ENCODE measurements at places on chromosomes 7 and 10.

GRCh38 chr7:139718859-139719258 lies 58.9 kb downstream of the HIPK2 start:
- no peak for DNase-seq

- no peak for DNase-seq
Measured at GRCh38 chr7:1290679-1291356, 58.1 kb downstream of the UNCX start.

DNA sequence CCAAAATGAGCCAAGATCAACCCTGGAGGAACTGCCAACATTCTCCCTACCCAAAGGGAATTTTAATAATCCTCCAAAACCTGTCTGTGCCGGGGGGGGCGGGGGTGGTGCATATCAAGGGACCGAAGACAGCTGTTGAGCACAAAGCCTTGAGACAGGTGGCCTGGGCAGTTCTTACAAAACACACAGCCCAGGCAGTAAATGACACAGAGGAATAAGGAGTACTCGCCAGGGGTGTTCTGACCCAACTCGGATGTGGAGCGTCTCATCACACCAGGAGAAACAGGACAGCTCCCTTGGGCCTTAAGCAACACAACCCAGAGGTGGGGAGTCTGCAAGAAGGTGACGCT lies 35.6 kb downstream of the PLAC9 start:
- no peak for DNase-seq

GRCh38 chr10:130495891-130496636 lies 359.9 kb downstream of the GLRX3 start:
- no peak for DNase-seq

DNA sequence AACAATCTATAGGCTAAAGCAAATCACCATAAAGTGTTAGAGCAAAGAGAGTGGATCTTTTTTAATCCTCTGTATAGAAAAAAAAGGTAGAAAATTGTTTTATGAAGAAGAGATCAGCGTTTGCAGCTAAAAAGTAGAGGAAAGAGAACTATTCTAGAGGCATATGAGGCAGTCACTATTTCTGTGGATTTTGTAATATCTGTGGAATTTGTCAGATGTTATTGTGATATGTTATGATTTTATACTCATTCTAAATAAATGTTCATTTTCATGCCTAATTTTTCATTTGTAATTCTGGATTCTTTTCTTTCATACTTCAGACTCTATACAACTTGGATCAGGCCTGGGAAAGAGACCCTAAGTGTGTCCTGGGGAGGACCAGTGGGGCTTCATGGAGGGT lies 295.0 kb upstream of the LYZL1 start:
- no peak for DNase-seq

DNA sequence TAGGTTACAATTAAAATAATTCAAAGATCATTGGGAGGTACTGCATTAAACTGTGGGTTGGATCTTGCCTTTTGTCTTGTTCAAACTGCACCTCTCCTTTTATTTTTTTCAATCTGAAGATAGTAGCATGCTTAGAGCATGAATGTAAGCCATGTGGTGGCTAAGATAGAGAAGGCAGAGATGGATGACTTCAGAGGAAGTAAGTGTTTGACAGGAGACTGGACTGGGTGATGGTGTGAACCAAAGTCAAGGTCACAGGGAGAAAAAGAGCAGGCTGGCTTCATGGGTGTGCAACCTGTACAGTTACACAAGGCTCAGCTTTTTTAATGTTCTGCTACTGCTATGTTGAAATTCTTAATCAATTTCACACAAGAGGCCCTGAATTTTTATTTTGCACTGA lies 85.6 kb downstream of the ZEB1 start:
- DNase-seq = no peak
